ENCODE measurements at places on chromosomes 5 and 9. TPM values are rescaled to one million over a fixed set of nuclear protein-coding genes. Genes with fewer than 3 reads are reported as not detected.

The RNF208 gene
- 24.8 TPM for total RNA-seq

The INSL4 gene
- total RNA-seq = not detected

The UHRF2 gene
- 16.4 TPM for total RNA-seq

The GGTA1 gene
- 31.3 TPM for total RNA-seq

The AK8 gene
- total RNA-seq = 0.22 TPM

The RNF183 gene
- not detected for total RNA-seq

The EGFLAM gene
- total RNA-seq = 9.1 TPM

The TAF11L5 gene
- not detected for total RNA-seq

The SAPCD2 gene
- 0.22 TPM for total RNA-seq

The C9orf153 gene
- 0.22 TPM for total RNA-seq

The RANBP17 gene
- total RNA-seq = 2.9 TPM

The C9orf152 gene
- not detected for total RNA-seq

The PPP3R2 gene
- not detected for total RNA-seq

The PRPF4 gene
- total RNA-seq = 11.0 TPM

The EGFL7 gene
- total RNA-seq = 61.5 TPM

The PHF24 gene
- total RNA-seq = 0.19 TPM

The ZFP2 gene
- total RNA-seq = 0.54 TPM

The NIPAL4 gene
- not detected for total RNA-seq

The WNT8A gene
- total RNA-seq = not detected

The DAB2IP gene
- 44.7 TPM for total RNA-seq

The ANKRD33B gene
- total RNA-seq = 2.9 TPM

The NTNG2 gene
- total RNA-seq = 1.8 TPM

The GRIN1 gene
- total RNA-seq = not detected

The ADAMTS16 gene
- 0.05 TPM for total RNA-seq

The IFNA2 gene
- total RNA-seq = not detected

The PTAR1 gene
- 22.5 TPM for total RNA-seq

The SPATA31A3 gene
- total RNA-seq = not detected

The OBP2B gene
- not detected for total RNA-seq

The SIL1 gene
- total RNA-seq = 42.1 TPM

The HNRNPA0 gene
- total RNA-seq = 12.1 TPM

The CDK5RAP2 gene
- total RNA-seq = 74.0 TPM

The LCN15 gene
- total RNA-seq = not detected

The C9orf50 gene
- not detected for total RNA-seq

The GARNL3 gene
- total RNA-seq = 12.6 TPM

The CDO1 gene
- total RNA-seq = 9.2 TPM

The NUTM2G gene
- total RNA-seq = not detected

The GFRA3 gene
- total RNA-seq = 0.94 TPM

The FYB1 gene
- 4.2 TPM for total RNA-seq

The SARDH gene
- total RNA-seq = 0.94 TPM

The TMEM174 gene
- not detected for total RNA-seq

The NMUR2 gene
- not detected for total RNA-seq

The PCDHGA8 gene
- total RNA-seq = 10.1 TPM

The ANP32B gene
- 47.0 TPM for total RNA-seq

The TPM2 gene
- 966 TPM for total RNA-seq

The CFAP90 gene
- total RNA-seq = not detected

The PLK2 gene
- total RNA-seq = 63.6 TPM

The CARTPT gene
- not detected for total RNA-seq

The MCC gene
- 29.4 TPM for total RNA-seq

The GRXCR2 gene
- total RNA-seq = 9.6 TPM

The PCDHGB3 gene
- total RNA-seq = 7.6 TPM

The FOXD4 gene
- total RNA-seq = not detected

The SLC34A1 gene
- not detected for total RNA-seq

The RNF180 gene
- 12.4 TPM for total RNA-seq

The AFAP1L1 gene
- 42.2 TPM for total RNA-seq

The HEMGN gene
- total RNA-seq = not detected

The DOCK2 gene
- 6.3 TPM for total RNA-seq

The NCS1 gene
- total RNA-seq = 5.0 TPM

The DND1 gene
- 0.40 TPM for total RNA-seq

The CDC20B gene
- not detected for total RNA-seq
